NK-92 treated with Interleukin-12 subunit alpha and Interleukin-12 subunit beta, amount 100 ng/mL, for 24 hours (cell line): ENCODE measurements at places on chromosomes 3 and 15.

DNA sequence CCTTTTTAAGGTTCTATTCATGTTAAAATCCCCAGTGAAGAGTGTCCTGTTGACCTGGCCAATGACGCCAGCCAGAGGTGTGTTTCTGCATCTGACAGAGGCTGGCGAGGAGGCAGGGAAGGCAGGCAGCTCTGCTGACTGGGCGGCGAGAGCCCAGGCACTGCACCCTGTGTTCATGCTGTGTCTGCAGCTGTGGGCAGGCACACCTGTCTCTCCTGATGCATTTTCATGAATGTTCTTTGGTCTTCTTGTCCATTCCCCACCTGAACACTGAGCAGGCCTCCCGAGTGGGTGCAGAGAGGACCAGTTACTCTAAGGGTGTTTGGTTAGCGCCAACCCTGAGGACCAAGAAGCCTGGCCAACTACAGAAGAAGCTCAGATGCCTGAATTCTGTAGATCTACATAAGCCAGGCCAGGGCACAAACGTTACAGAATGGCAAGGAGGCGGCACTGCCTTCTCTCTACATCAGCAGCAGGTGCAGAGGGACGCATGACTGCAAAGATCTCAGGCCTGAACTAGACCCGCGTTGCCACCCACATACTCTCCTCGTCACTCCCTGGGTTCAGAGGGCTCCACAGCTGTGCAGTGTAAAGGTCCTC is 233.7 kb downstream of the OCA2 start:
- no peak for DNase-seq

- no peak for DNase-seq
Observed at GRCh38 chr3:64319391-64319790, 94.1 kb upstream of the PRICKLE2 start.

- no peak for DNase-seq
Observed at GRCh38 chr15:93505506-93505905, 416.5 kb upstream of the RGMA start.

- no peak for DNase-seq
Observed at GRCh38 chr3:173742491-173742890, 344.9 kb downstream of the NLGN1 start.

- DNase-seq = no peak
Observed at GRCh38 chr15:42100021-42100800, 5.8 kb upstream of the PLA2G4D start.

GRCh38 chr3:197424266-197424665 is 125.9 kb upstream of the DLG1 start:
- DNase-seq = no peak
